Astrocyte (in vitro differentiated cells and primary cell): ENCODE measurements at places on chromosomes 2 and 18. TPM values are rescaled to one million over a fixed set of nuclear protein-coding genes. Genes with fewer than 3 reads are reported as not detected.

The AGAP1 gene
- total RNA-seq: 37.3 and 39.4 TPM in 2 replicates

The HTR2B gene
- 0.27 TPM in 1 of 2 replicates, not detected in the other for total RNA-seq

The GLI2 gene
- 42.9 and 44.5 TPM in 2 replicates for total RNA-seq

The SPP2 gene
- not detected in 2 replicates for total RNA-seq

The MARCHF4 gene
- total RNA-seq: 28.1 and 42.8 TPM in 2 replicates

The CIAO1 gene
- 56.3 and 58.6 TPM in 2 replicates for total RNA-seq

The DES gene
- total RNA-seq: 5.2 and 5.4 TPM in 2 replicates

The NEURL3 gene
- 0.34 and 0.38 TPM in 2 replicates for total RNA-seq

- no peaks in the 10 kb centered on the region for H3K27me3 ChIP-seq
- H3K4me1 ChIP-seq: peaks cover 19% of the 10 kb centered on the region
- no peak overlapping the region for H3K4me3 ChIP-seq
- DNase-seq: peak; percentile 85
Observed at GRCh38 chr2:74576863-74577229, 22.3 kb downstream of the DOK1 start.

DNA sequence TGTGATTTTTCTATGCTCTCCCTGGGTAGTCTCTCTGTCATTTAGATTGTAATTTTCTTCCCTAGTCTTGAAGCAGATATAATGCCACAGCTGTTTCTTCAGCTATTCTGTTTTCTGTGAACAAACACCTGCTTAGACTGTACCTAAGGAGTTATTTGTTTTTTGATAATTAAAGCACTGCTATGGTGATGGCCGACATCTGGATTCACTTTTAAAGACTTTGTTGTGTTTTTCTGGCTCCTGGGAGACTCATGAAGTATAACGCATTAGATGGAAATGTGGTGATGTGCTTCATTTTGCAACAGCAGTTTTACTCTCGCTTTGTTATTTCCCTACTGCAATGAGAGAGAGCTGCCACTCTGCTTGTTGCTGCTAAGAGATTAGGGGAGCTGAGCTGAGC, 15.7 kb upstream of the C2orf69 start:
- H3K4me1 ChIP-seq: no peaks in the 10 kb centered on the region
- no peak for DNase-seq
- H3K27me3 ChIP-seq: no peaks in the 10 kb centered on the region
- H3K27ac ChIP-seq: no peak overlapping the region
- H3K4me3 ChIP-seq: no peak overlapping the region
- no peaks in the 10 kb centered on the region for H3K36me3 ChIP-seq

DNA sequence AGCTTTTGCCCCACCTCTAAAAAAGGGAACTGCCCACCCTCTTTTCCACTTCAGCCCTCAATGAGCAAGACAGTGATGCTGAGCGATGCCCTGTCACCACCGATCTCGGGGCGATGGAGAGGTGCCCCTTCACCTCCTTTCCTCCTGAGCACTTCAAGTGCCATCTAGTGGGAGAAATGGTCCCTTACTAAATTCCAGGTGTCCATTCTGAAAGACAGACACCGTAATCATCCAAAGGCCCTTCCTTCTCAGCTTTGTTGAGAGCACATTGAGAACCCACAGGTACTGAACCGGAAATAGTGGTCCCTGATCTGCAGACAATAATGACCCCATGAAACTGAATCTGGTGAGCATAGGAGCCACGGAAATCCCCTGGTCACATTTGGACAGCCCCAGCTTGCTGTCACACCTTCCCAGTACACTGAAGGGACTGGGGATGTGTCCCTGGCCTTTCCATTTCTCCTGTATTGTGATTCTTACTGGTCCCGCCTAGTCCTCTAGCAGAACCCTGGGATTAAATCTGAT, 38.5 kb downstream of the KCTD18 start:
- H3K4me1 ChIP-seq: peaks cover 7% of the 10 kb centered on the region
- peaks cover 38% of the 10 kb centered on the region for H3K36me3 ChIP-seq

DNA sequence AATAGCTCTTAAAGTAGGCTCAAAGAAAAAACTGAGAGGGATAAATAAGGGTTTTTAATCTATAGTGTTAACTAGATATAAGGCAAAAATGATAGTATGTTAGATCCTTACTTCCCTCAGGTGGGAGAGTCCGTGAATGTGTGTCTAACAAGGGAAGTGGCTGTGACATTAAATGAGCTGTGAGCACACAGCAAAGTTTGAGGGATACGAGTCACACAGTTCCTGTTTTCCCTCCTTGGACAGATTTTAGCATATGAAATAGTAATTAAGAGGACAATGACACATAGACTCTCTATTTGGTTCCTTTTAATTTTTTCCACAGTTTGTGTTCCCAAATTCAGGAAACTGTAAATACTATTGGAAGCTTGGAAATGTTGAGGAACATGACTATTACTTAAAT, 148.4 kb upstream of the CAVIN2 start:
- H3K27me3 ChIP-seq: no peaks in the 10 kb centered on the region
- no peaks in the 10 kb centered on the region for H3K4me1 ChIP-seq
- H3K36me3 ChIP-seq: no peaks in the 10 kb centered on the region
- no peak for DNase-seq
- no peak overlapping the region for H3K4me3 ChIP-seq

DNA sequence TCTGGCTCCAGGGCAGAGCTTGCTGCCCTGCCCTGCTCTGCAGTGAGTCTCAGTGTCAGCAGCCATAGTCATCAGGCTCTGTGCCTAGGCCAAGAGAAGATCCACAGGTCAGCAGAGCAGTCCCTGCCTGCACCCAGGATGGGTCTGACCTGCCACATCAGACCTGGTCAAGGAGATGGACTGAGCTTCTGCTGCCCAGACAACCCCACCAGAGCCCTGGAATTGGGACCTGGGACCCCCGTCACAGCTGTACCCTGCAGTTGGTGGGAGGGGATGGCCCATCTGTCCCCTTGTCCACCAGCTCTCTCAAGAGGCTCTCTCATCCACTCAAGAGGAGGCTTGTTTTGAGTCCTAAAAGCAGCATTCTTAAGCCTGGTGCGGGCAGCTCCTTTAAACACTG, 142.6 kb downstream of the TFCP2L1 start:
- H3K4me3 ChIP-seq: no peak overlapping the region
- no peaks in the 10 kb centered on the region for H3K36me3 ChIP-seq
- DNase-seq: no peak
- H3K27ac ChIP-seq: no peak overlapping the region
- H3K27me3 ChIP-seq: peaks cover 5% of the 10 kb centered on the region

GRCh38 chr2:134736167-134736880, 17.5 kb upstream of the TMEM163 start:
- H3K4me1 ChIP-seq: peaks cover 20% of the 10 kb centered on the region
- H3K4me3 ChIP-seq: no peak overlapping the region
- H3K27me3 ChIP-seq: no peaks in the 10 kb centered on the region
- no peaks in the 10 kb centered on the region for H3K36me3 ChIP-seq

- no peaks in the 10 kb centered on the region for H3K27me3 ChIP-seq
- peak overlapping the region; percentile 11 for H3K4me3 ChIP-seq
- DNase-seq: peak; percentile 79
- peak overlapping the region; percentile 88 for H3K27ac ChIP-seq
Observed at GRCh38 chr2:162197069-162197825, 45.2 kb upstream of the GCG start.

DNA sequence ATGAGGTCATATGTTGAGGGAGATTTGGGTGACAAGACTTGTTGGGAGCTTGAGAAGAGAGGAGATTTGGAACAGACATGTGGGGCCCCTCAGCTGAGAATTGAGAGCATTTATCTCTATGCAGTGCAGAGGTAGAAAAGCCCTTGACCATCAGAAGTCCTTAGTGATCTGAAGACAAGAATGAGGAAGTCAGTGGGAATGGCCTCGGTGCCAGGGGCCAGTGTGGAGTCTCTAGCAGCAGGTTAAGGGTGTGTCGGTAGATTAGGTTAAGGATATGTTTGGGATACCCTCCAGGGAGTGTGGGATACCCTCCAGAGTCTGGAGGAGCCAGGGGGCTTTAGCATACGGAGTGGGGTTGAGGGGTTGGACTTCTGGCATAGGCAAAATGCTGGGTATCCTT, 41.6 kb downstream of the FBXO48 start:
- H3K36me3 ChIP-seq: no peaks in the 10 kb centered on the region
- H3K4me3 ChIP-seq: no peak overlapping the region
- H3K4me1 ChIP-seq: no peaks in the 10 kb centered on the region
- H3K27me3 ChIP-seq: peaks cover 7% of the 10 kb centered on the region

- peaks cover 13% of the 10 kb centered on the region for H3K4me1 ChIP-seq
- DNase-seq: peak; percentile 89
- H3K27ac ChIP-seq: peak overlapping the region; percentile 31
Observed at GRCh38 chr2:150234787-150235446, 252.6 kb downstream of the RND3 start.

GRCh38 chr2:195498176-195498575, 158.8 kb upstream of the SLC39A10 start:
- no peaks in the 10 kb centered on the region for H3K36me3 ChIP-seq
- H3K27me3 ChIP-seq: no peaks in the 10 kb centered on the region
- DNase-seq: no peak
- no peak overlapping the region for H3K27ac ChIP-seq
- H3K4me1 ChIP-seq: no peaks in the 10 kb centered on the region

GRCh38 chr2:38155015-38155414, 79.1 kb upstream of the CYP1B1 start:
- no peaks in the 10 kb centered on the region for H3K27me3 ChIP-seq
- no peaks in the 10 kb centered on the region for H3K4me1 ChIP-seq
- no peak overlapping the region for H3K27ac ChIP-seq
- H3K4me3 ChIP-seq: no peak overlapping the region
- H3K36me3 ChIP-seq: no peaks in the 10 kb centered on the region
- DNase-seq: peak; percentile 56

- DNase-seq: peak; percentile 92
- H3K4me1 ChIP-seq: peaks cover 31% of the 10 kb centered on the region
- H3K27me3 ChIP-seq: no peaks in the 10 kb centered on the region
- no peak overlapping the region for H3K27ac ChIP-seq
- peaks cover 24% of the 10 kb centered on the region for H3K36me3 ChIP-seq
- H3K4me3 ChIP-seq: no peak overlapping the region
Observed at GRCh38 chr2:86038291-86039081, 67.2 kb downstream of the POLR1A start.

DNA sequence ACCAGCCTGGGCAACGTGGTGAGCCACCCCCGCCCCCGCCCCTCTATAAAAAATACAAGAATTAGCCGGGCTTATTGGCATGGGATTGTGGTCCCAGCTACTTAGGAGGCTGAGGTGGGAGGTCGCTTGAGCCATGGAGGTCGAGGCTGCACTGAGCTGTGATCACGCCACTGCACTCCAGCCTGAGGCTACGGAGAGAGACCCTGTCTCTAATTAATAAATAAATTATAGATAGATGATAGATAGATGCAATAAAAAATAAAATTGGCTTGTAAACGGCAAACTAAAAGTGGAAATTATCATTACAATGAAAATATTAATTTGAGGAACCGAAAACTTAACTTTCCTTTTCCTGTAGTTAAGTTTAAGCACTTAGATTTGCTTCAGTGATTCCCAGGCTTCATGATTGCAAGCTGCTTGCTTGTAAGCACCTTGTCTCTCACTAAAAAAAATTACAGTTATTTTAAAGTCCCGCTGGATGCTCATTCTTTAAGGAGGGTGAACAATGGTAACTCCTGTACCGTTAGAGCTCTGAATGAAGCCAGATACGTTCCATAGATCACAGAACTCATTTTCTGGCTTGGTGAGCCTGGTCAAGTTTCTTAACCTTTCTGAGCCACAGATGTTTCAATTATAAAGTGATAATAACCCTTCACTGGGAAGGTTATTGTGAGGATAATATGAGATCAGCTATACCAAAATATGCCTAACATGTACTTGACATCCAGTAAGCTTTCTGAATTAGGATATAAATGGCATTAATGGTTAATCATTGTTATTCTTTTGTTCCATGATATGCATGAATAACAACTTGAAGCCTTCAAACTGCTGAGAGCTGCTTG, 9.3 kb upstream of the NARS1 start:
- peaks cover 12% of the 10 kb centered on the region for H3K4me1 ChIP-seq
- H3K36me3 ChIP-seq: no peaks in the 10 kb centered on the region
- H3K27ac ChIP-seq: no peak overlapping the region
- no peaks in the 10 kb centered on the region for H3K27me3 ChIP-seq
- peak overlapping the region; percentile 73 for H3K4me3 ChIP-seq
- DNase-seq: peak; percentile 18

DNA sequence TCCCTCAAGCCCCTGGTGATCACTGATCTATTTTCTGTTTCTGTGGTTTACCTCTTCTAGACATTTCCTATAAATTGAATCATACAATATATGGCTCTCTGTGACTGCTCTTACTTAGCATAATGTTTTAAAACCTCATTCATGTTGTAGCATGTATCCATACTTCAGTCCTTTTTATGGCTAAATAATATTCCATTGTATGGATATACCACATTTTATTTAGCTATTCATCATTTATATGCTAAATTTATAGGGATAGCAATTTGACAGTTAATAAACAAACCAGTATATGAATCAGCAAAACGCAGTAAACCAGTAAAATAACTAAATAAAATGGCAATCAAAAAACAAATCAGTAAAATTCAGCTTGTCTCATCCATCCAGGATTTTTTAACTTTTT, 286.1 kb upstream of the HNRNPA3 start:
- no peaks in the 10 kb centered on the region for H3K36me3 ChIP-seq
- no peaks in the 10 kb centered on the region for H3K4me1 ChIP-seq
- no peak overlapping the region for H3K27ac ChIP-seq
- H3K27me3 ChIP-seq: no peaks in the 10 kb centered on the region
- no peak overlapping the region for H3K4me3 ChIP-seq

- no peak overlapping the region for H3K4me3 ChIP-seq
- no peaks in the 10 kb centered on the region for H3K4me1 ChIP-seq
- no peaks in the 10 kb centered on the region for H3K36me3 ChIP-seq
- H3K27ac ChIP-seq: no peak overlapping the region
- DNase-seq: peak; percentile 60
- H3K27me3 ChIP-seq: no peaks in the 10 kb centered on the region
Observed at GRCh38 chr18:2961821-2962220, 51.1 kb downstream of the LPIN2 start.

- H3K4me1 ChIP-seq: no peaks in the 10 kb centered on the region
- H3K36me3 ChIP-seq: no peaks in the 10 kb centered on the region
- no peak overlapping the region for H3K27ac ChIP-seq
- no peak for DNase-seq
- H3K27me3 ChIP-seq: no peaks in the 10 kb centered on the region
Observed at GRCh38 chr2:59249441-59250306, 1008.5 kb upstream of the FANCL start.

DNA sequence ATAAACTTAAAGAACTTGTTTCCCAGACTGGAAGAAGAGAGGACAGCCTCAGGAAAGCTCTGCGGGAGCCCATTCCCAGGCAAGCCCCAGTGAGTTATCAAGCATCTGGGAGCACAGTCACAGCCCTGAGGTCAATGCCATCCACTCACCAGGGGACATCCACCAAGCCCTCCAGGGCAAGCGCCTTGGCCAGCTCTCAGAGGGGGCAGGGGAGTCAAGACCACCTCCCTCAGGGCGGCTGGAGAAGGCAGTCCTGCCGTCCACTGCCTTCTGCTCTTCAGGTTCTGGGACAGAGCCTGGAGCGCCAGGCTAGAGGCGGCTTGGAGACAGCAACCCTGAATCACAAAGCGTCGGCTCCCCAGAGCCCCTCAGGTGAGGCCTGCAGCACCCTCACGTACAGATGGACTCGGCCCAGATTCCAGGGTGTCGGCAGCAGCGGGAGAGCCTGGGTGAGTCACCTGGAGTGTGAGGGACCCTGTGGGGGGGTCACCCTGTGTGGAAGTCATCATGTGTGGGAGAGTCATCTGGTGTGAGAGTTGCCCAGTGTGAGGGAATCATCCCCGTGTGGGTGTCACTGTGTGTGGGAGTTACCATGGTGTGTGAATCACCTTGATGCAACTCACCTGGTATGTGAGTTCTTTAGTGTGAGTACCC, 100.9 kb upstream of the TEX51 start:
- DNase-seq: no peak
- no peak overlapping the region for H3K27ac ChIP-seq
- H3K4me1 ChIP-seq: no peaks in the 10 kb centered on the region
- H3K36me3 ChIP-seq: no peaks in the 10 kb centered on the region
- no peak overlapping the region for H3K4me3 ChIP-seq
